Smooth muscle cell of the pulmonary artery (primary cell): ENCODE measurements at places on chromosomes 12 and 14. TPM values are rescaled to one million over a fixed set of nuclear protein-coding genes. Genes with fewer than 3 reads are reported as not detected.

A2M gene
- 4.2 and 19.2 TPM in 2 replicates for total RNA-seq

KRT78 gene
- total RNA-seq = not detected in 2 replicates

GAS2L3 gene
- total RNA-seq = 6.1 and 11.5 TPM in 2 replicates

RPGRIP1 gene
- total RNA-seq = not detected in 2 replicates

MIP gene
- total RNA-seq = 0.13 TPM in 1 of 2 replicates, not detected in the other

CD163 gene
- total RNA-seq = not detected in 2 replicates

TMEM132C gene
- total RNA-seq = 0.07 TPM in 1 of 2 replicates, not detected in the other

UNG gene
- total RNA-seq = 16.1 and 17.2 TPM in 2 replicates

CCDC85C gene
- 5.0 and 24.0 TPM in 2 replicates for total RNA-seq

TPH2 gene
- not detected in 2 replicates for total RNA-seq

GRIP1 gene
- 0.26 and 0.33 TPM in 2 replicates for total RNA-seq
